CD4-positive, alpha-beta T cell treated with Interleukin-12 subunit alpha and Interleukin-12 subunit beta, for 1 hour (primary cell): ENCODE measurements at places on chromosomes 1 and 21.

DNA sequence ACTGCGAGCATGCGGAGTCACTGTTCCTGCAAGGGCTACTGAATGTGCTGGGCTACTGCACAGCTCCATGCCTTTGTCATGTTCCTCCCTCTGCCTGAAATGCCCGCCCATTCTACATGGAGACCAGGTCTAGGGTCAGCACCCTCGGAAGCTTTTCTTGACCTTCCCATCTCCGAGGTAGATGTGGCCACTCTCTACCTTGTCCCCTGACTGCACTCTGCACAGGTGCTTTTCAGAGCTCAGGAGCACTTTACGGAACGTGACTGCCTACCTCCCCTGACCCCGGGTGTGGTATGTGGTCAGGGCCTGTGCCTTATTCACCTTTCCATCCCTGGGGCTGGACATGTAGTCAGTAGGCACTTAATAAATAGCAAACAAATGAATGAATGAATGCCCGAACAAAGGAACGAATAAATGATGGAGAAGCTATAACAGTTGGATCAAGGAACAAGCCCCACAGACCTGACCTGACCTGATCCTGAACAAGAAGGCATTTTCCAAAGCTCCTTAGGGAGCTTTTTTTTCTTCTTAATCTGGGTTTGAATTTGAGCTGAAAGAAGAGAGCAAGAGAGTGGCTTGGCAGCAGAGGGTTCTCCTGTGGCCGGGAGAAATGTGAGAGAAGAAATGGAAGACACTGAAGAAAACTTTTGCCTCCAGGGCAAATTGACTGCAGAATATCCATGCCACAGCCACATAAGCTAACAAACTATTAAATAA, 7.9 kb downstream of the RD3 start:
- DNase-seq = no peak

- no peak for DNase-seq
Measured at GRCh38 chr1:239742416-239743109, 349.1 kb upstream of the FMN2 start.

DNA sequence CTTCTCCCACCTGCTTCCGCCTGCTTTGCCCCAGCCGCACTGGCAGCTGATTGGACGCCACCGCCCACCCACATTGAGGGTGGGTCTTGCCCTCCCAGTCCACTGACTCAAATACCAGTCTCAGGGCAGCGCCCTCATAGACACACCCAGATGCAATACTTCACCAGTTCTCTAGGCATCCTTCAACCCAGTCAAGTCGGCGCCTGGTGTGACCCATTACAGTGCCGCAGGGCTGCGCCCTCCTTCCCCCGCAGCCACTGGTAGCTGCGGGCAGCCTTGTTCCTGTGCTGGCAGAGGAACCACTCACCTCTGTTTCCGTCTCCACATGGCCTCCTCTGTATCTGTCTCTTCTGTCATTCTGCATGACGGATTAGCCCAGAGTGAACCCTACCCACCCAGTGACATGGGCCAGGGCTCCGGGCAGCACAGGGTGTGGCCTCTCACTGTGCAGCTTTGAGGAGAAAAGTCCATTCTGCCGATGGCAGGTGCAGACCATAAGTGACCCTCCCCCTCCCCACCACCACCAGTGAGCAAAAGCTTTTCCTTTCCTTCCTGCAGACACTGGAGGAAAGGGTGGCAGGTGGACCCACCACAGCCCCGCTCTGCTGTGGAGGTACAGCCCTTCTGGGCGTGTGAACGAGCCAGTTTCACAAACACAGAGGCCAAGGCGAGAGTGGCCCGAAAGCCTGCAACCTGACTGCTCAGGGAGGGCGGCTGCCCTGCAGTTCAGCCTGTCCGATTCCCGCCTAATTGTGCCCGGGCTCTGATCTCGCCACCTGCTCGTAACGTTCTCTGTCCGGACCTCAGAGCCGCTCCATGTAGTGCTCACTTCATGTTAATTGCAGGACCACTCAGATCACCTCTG, 57.1 kb downstream of the FAAP20 start:
- DNase-seq = no peak

GRCh38 chr1:240094041-240094722, 2.5 kb downstream of the FMN2 start:
- no peak for DNase-seq

GRCh38 chr21:41361786-41362604, at the start of gene MX2:
Gene MX2 (plus strand): TSS chr21:41362027. CDS start chr21:41376907, 14,880 bp downstream.
- peak; percentile 90 for DNase-seq

DNA sequence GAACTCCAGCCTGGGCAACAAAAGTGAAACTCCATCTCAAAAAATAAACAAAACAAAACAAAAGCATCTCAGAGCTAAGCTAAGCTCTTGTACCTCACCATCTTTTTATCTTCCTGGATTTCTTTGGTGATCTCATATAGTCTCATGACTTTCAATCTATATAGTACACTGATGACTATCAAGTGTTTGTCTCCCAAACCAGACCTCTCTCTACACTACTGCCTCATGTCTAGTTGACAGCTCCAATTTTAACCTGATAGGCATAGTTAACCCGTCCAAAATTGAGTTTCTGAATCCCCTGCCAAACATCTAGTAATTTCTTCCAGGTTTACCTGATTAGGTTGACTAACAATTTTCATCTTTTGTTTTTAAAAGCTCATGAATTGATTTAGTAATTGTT, 151.7 kb downstream of the COP1 start:
- DNase-seq = no peak

- no peak for DNase-seq
Measured at GRCh38 chr1:16981269-16981849, 939 bp upstream of the MFAP2 start.

DNA sequence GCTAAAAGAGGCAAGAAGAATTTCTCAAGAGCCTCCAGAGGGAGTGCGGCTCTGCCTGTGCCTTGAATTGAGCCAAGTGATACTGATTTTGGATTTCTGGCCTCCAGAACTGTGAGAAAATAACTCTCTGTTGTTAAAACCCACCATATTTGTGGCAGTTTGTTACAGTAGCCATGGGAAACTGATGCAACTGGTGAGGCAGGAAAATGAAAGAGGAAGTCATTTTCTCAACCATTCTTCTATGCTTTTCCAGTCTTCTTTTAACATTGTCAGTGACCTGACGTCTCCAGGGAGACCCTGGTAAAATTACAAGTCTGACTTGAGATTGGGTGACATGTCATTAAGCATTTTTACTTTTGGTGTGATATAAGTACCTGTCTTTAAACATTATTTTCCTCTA, 5.8 kb downstream of the OR6P1 start:
- DNase-seq = no peak

- no peak for DNase-seq
Measured at GRCh38 chr1:84700070-84700469, 9.8 kb upstream of the SSX2IP start.

DNA sequence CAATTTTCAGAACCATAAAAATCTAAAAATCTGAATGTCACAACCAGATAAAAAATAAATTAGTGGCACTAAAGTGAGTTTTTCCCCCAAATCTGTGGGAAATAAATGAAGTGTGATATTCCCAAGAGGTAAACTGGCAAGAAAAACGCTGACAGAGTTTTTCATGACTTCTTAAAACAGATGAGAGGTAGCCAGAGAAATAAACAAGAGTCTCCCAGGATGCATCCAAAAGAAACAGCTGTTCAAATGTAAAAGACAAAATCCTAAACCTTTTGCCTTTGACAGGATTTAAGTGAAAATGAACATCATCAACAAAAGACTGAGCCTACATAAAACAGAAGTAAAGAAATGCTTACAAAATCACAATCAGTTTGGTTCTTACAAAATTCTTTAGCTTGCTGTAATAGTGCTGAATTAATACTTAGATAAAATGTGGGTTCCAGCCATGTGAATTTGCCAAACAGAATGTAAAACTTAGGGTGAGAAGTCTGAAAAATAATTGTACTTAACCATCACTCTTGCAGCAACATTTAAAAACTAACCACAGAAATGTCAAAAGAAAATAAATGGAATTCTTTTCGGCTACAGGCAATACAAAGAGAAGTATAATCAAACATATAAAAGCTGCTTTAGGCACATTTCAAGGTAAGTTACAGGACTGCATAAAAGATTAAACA, 133.6 kb downstream of the EIF4G3 start:
- no peak for DNase-seq

DNA sequence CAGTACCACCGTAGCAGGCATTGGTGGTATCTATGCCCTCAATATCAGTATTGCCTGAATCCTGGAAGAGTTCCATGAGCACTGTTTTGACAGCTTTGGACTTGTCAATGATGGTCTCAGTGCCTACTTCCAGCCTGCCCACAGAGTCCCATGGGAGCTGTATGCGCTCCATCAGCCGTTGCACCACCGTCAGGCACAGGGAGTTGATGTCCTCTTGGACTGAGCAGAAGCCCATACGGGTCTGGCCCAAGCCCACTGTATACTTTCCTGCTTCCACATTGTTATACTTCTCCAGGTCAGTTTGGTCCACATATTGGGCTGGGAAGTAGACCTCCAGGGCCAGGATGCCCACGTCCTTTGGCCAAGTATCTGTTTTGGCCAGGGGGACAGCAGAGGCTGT, 4.5 kb downstream of the HMGCS2 start:
- DNase-seq = no peak

- no peak for DNase-seq
Measured at GRCh38 chr1:111486431-111486830, 12.6 kb downstream of the C1orf162 start.

GRCh38 chr1:1115786-1116700, at the start of gene C1orf159:
Gene C1orf159 (minus strand): TSS chr1:1116089. CDS start chr1:1091543, 24,546 bp downstream.
- peak; percentile 99 for DNase-seq

DNA sequence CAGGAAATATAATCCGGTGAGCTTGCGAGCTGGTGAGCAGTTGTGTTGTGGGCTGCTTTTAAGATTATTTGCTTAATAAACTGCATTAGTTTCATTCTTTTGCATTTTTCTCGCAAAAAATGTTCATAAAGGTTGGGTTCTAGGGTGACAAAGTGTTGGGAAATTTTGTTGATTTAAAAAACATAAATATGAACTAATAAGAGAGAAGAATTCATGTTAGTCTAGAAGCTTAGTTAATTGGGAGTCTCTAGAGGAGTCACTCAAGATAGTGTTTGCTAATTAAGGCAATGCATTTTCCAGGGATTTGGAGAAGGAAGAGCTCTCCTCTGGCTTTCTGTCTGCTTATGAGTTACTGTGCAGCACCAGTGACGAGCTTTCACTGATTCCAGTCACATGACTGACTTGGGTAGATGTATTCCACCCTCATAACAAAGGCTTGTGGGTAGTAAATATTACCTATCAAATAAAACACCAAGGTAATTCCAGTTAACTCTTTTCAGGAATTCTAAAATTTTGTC, 417.0 kb downstream of the PTBP2 start:
- no peak for DNase-seq

GRCh38 chr1:100583827-100584226, 45.9 kb downstream of the GPR88 start:
- DNase-seq = no peak

DNA sequence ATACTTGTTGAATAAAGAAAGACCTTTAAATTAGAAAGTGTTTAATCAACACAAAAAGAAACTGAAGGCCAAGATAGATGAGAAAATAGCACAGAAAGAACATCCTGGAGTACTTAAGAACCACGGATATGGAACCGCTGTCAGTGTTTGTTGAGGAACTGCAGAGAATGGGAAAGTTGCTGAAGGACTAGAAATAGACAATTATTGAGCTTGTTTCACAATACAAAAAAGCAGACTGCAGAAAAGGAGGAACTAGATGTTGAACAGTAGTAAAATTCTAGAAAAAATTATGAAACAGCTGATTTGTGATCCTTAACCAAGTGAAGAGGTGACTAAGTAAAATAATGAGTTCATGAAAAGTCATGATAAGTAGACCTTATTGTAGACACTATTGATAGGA, 29.7 kb downstream of the MYSM1 start:
- no peak for DNase-seq

GRCh38 chr1:207863893-207864535, 46.9 kb downstream of the CD34 start:
- peak; percentile 64 for DNase-seq

DNA sequence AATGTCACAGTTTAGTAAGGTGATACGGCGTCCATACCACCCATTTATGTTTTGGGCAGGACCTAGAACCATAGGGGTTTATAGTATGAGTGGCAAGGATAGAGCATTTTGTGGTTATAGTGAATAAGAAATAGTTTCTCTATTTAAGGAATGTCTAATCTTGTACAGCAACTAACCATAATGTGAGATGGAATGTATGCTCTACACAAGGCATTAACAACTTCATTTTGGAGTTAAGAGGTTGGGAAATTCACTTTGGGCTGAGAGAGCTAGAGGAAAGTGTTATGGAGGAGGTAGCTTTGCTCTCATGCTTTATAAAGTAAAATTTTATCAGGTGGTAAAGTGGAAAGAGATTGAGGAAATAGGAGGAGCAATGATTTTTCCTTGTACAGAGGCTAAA, 3.0 kb upstream of the MCL1 start:
- no peak for DNase-seq

- DNase-seq = no peak
Measured at GRCh38 chr1:179217943-179218507, 11.5 kb downstream of the ABL2 start.

DNA sequence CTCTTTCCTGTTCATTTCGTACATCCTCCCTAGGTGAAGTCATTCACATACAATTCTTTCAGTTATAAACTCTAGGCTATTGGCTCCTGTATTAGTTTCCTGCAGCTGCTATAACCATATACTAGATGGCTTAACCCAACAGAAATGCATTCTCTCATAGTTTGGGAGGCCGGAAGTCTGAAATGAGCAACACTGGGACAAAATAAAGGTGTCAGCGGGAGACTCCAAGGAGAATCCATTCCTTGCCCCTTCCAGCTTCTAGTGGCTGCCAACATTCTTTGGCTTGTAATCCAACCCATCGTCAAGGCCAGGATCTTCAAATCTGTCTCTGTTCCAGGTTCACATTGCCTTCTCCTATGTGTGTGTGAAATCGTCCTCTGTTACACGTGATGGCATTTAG, 71.3 kb downstream of the TOR3A start:
- no peak for DNase-seq

GRCh38 chr1:42660907-42661500, 2.8 kb downstream of the PPIH start:
- no peak for DNase-seq

- no peak for DNase-seq
Measured at GRCh38 chr1:30955448-30956015, 47.0 kb upstream of the SDC3 start.

- DNase-seq = no peak
Measured at GRCh38 chr21:42044871-42045495, 26.1 kb upstream of the UMODL1 start.

DNA sequence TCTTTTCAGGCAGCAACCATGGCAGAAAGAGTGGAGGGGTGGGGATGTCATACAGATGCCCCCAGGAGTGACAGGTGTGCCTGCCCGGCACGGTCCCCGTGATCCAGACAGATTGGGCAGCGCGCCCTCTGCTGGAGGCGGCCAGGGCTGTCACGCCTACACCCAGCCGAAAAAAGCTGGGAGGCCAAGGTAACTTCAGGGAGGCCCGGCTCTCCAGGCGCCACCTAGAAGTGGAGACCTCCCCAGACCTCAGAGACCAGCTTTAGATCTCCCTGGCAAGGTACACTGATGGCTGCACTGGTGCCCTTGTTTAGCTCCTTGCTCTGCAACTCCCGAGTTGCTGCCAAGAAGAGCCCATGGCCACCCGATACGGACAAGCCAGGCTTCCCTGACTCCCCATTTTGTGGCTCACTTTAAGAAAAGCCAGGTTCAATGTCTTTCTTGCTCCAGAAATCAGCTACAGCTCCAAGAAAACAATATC, 6.6 kb downstream of the GOLT1A start:
- peak; percentile 62 for DNase-seq

- no peak for DNase-seq
Measured at GRCh38 chr1:94240822-94241221, 3.4 kb upstream of the ARHGAP29 start.
